ENCODE measurements at places on chromosomes 4 and X. TPM values are rescaled to one million over a fixed set of nuclear protein-coding genes. Genes with fewer than 3 reads are reported as not detected.

The STIM2 gene
- 10.4 TPM for total RNA-seq

DNA sequence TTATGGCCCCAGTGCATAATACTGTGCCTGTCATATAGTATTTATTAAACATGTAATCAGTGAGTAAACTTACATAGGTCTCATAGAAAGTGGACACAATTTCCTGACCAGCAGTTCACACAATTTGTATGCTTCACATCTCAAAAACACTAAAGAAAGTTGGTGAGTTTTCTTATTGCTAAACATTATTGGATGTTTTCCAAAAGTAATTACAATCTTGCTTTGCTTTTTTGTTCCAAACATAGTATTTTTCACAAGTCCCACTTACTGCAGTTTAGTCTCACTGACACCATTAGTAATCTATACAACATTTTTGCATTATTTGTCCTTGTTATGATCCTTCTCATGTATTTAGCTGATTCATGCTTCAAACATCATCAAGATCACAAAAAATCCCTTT, 132.5 kb downstream of the TBCK start:
- no peak for DNase-seq
- no peak overlapping the region for H3K27ac ChIP-seq
- H3K27me3 ChIP-seq = no peaks in the 10 kb centered on the region
- H3K36me3 ChIP-seq = no peaks in the 10 kb centered on the region
- H3K4me1 ChIP-seq = no peaks in the 10 kb centered on the region
- H3K4me3 ChIP-seq = no peak overlapping the region

GRCh38 chr4:55794053-55794452, 25.5 kb upstream of the EXOC1L start:
- H3K27ac ChIP-seq = no peak overlapping the region
- no peaks in the 10 kb centered on the region for H3K4me1 ChIP-seq
- H3K4me3 ChIP-seq = no peak overlapping the region
- no peaks in the 10 kb centered on the region for H3K36me3 ChIP-seq
- no peaks in the 10 kb centered on the region for H3K27me3 ChIP-seq
- no peak for DNase-seq

- no peak overlapping the region for H3K4me3 ChIP-seq
- H3K27me3 ChIP-seq = no peaks in the 10 kb centered on the region
- no peak overlapping the region for H3K27ac ChIP-seq
- no peaks in the 10 kb centered on the region for H3K36me3 ChIP-seq
- DNase-seq = no peak
- peaks cover 10% of the 10 kb centered on the region for H3K4me1 ChIP-seq
Measured at GRCh38 chr4:10120943-10121567, 4.5 kb upstream of the WDR1 start.

DNA sequence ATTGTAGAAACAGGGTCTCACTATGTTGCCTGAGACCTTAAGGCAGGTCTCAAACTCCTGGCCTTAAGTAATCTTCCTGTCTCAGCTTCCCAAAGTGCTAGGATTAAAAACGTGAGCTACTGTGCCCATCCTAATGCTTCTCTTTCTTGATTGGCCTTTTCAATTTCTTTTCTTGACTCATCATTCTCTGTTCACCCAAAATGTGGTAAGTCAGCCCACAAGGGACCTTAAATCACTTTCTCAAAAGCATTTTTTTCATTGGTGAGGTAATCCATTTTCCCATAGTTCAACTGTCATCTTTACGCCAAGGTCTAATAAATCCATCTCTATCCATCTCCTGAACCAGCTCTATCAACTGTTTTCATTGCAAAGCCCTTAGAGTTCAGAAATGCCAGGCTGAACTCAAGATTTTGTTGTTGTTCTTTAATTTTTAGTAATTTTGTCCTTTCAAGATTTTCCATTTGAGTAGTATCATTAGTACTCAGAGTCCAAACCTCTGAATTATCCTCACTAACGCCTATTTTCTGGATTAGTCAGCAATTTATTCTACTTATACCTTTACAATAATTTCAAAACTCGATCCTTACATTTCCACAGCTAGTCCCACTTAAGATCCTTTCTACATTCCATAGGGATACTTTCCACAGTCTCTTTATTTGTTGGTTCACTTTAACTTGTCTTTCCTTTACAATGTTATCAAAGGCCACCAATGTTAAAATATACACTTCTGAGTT, 528.6 kb downstream of the IL15 start:
- H3K4me3 ChIP-seq = no peak overlapping the region
- no peaks in the 10 kb centered on the region for H3K36me3 ChIP-seq
- no peaks in the 10 kb centered on the region for H3K4me1 ChIP-seq
- no peak for DNase-seq
- no peaks in the 10 kb centered on the region for H3K27me3 ChIP-seq

GRCh38 chr4:70948665-70949260, 44.7 kb upstream of the DCK start:
- DNase-seq = no peak
- H3K27me3 ChIP-seq = no peaks in the 10 kb centered on the region
- H3K36me3 ChIP-seq = no peaks in the 10 kb centered on the region
- no peak overlapping the region for H3K4me3 ChIP-seq
- no peaks in the 10 kb centered on the region for H3K4me1 ChIP-seq

The ZIC3 gene
- not detected for total RNA-seq

The MUC7 gene
- total RNA-seq = not detected

DNA sequence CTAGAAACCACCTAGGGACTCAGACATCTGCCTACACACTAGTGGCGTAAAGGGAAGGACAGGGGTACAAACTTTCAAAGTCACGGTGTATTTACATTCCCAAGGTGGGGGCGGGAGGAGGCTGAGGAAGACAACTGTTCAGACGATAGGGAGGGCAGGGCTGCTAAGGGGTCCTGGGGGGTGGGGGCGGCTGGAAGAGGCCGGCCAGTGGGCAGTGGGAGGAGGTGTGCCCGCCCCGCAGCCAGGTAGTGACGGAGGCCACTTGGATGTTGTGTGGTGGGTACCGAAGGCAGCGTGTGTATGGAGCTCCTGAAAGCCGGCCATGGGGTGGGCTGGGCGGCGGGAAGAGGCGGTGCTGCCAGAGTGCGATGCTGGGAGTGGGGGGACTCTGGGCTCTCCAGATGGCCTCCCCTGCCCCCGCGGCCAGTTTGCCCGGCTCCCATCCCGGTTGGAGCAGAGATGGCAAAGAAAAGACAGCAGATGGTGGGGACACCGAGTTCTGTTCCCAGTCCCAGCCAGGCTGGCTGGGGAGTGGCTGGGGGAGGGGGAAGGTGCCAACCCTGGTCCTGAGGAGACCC, 24.2 kb downstream of the L1CAM start:
- H3K27me3 ChIP-seq = no peaks in the 10 kb centered on the region
- no peak overlapping the region for H3K4me3 ChIP-seq
- DNase-seq = no peak
- no peaks in the 10 kb centered on the region for H3K4me1 ChIP-seq

- DNase-seq = no peak
- H3K4me3 ChIP-seq = no peak overlapping the region
- H3K36me3 ChIP-seq = no peaks in the 10 kb centered on the region
- no peak overlapping the region for H3K27ac ChIP-seq
- no peaks in the 10 kb centered on the region for H3K4me1 ChIP-seq
Measured at GRCh38 chr4:31114816-31115215, 394.6 kb downstream of the PCDH7 start.

The ATP8A1 gene
- total RNA-seq = 3.8 TPM

The RBM47 gene
- total RNA-seq = 94.6 TPM

- no peaks in the 10 kb centered on the region for H3K27me3 ChIP-seq
- H3K36me3 ChIP-seq = no peaks in the 10 kb centered on the region
- DNase-seq = no peak
Measured at GRCh38 chr4:71553605-71554004, 214.8 kb downstream of the SLC4A4 start.

The LNX1 gene
- 41.0 TPM for total RNA-seq

DNA sequence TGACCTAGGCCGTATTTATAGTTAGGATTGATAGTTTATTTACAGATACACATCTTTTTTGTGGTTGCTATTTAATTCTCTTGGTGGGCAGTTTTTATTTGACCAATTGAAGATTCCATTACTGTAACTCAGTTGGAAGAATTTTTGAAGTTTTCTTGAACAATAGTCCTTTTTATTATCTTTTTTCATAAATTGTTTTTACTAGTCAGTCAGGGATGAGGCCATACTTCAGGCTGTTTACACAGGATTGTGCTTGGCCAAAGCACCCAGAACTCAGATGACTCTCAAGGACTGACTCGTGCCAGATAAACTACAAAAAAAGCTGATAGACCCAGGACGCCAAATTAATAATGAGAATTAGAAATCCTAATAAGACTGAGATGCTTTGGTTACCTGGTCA, 7.0 kb downstream of the HERC3 start:
- no peaks in the 10 kb centered on the region for H3K36me3 ChIP-seq
- peak overlapping the region; percentile 66 for H3K27ac ChIP-seq
- peaks cover 14% of the 10 kb centered on the region for H3K4me1 ChIP-seq
- H3K27me3 ChIP-seq = no peaks in the 10 kb centered on the region

The GCNA gene
- 3.1 TPM for total RNA-seq

DNA sequence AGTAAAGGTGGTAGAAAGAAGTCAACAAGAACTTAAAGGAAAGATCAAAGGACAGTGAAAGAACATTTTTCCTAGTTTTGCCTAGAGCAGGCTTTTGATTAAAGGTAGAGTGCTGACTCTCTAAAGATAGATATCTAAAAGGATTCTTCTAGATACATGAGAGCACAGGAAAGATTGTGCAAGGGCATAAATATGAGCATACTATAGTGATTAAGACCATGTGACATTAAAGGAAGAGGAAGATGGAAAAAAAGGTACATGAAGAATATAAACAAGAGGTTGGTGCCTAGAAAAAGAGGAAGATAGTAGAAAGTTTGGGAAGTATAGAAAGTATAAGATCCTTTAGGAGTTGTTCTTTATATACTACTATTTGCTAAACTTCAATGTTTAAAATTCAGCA, 26.1 kb upstream of the TET2 start:
- H3K36me3 ChIP-seq = no peaks in the 10 kb centered on the region
- no peaks in the 10 kb centered on the region for H3K4me1 ChIP-seq
- no peak for DNase-seq
- H3K27me3 ChIP-seq = no peaks in the 10 kb centered on the region
- no peak overlapping the region for H3K27ac ChIP-seq

The SOWAHD gene
- 0.38 TPM for total RNA-seq

The TRO gene
- 0.70 TPM for total RNA-seq

The BTK gene
- total RNA-seq = 4.2 TPM

DNA sequence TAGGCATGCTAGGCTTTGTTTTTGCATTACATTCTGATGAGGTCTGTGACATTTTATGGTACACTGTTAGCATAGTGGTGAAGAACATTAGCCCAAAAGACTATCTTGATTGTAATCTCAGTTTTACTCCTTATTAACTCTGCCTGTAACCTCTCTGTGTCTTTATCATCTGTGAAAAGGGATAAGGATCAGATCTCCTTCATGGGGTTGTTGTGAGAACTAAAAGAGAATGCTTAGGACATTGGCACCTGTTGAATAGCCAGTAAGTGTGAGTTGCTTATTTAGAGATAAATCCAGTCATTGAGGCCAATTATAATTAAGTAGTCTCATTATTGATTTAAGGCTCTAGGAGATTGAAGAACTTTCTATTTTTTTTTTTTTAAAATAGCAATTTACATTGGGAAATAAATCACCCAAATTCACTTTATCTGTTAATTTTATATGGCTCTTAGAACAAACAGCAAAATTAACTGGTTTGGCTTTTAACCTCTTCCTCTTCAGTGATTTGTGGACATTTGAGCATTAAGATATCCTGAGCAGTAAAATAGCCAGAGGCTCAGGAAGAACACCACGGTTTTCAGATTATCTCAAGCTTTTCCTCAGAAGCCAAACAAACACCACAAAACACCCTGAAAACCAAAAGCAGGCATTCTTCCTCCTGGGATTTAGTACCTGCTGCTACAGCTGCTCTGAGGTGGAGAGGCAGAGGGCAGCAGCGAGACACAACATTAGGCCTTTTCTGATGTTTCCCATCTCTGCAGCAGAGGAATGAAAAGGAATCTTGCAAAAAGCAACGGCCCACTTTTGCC, 192.9 kb downstream of the ARHGAP10 start:
- no peak for DNase-seq
- H3K4me3 ChIP-seq = no peak overlapping the region
- H3K27me3 ChIP-seq = no peaks in the 10 kb centered on the region
- no peaks in the 10 kb centered on the region for H3K36me3 ChIP-seq
- H3K4me1 ChIP-seq = peaks cover 13% of the 10 kb centered on the region

DNA sequence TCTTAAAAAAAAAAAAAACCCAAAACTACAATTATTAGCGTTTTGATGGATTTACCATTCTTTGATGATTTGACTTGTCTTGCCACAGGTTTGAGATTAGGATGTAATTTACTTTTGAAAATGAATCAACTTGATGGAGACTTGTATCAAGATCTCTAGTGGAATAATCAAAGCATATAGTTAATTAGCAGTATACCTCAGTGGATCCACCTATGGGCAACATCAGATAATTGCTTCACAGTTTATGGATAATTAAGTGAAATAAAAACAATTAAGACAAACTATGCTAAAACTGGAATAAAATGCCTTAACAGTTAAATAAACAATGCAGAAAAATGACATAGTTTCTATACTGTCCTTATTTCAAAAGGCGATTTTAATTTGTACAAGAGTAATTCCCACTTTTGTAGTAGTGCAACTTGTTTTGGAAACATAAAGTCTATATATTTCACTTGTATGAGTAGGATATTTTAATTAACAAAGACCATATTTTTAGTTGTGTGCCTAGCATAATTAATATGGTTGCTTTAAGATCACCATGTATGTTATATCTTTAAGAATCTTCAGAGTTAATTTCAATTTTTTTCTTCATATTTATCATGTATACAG, 4.2 kb downstream of the CPEB2 start:
- H3K27me3 ChIP-seq = no peaks in the 10 kb centered on the region
- DNase-seq = no peak
- H3K4me3 ChIP-seq = peak overlapping the region; percentile 99
- H3K27ac ChIP-seq = peak overlapping the region; percentile 94
- H3K36me3 ChIP-seq = no peaks in the 10 kb centered on the region

The C4orf50 gene
- 0.04 TPM for total RNA-seq

GRCh38 chrX:1525583-1526355, 11.2 kb downstream of the P2RY8 start:
- no peaks in the 10 kb centered on the region for H3K4me1 ChIP-seq
- no peak overlapping the region for H3K27ac ChIP-seq
- no peak for DNase-seq

- DNase-seq = no peak
- no peak overlapping the region for H3K4me3 ChIP-seq
- H3K36me3 ChIP-seq = peaks cover 13% of the 10 kb centered on the region
- no peaks in the 10 kb centered on the region for H3K4me1 ChIP-seq
- no peak overlapping the region for H3K27ac ChIP-seq
Measured at GRCh38 chrX:44974451-44974850, 101.5 kb downstream of the KDM6A start.

DNA sequence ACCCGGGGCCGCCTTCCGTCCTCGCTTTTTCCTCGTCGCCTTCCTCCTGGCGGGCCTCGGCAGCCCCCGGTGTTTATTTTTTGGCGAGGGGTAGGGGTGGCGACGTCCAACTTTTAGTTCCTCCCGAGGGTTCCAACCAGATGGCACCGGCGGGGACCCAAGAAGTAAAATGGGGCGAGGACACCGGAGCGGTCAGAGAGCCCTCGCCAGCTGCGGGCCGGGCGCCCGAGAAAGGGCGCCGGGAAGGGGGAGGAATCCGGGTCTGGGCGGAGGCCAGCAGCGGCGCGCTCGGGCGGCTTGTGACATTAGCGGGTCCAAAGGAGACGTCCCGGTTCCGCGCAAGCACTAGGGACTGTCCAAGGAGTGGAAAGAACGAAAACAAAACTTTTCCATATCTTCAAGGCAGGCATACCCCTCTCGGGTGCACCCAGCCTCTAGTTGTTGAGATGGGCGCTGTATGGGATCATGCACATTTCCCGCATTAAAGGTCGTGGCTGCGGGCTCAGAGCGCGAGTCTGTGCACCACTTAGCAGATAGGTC, 691 bp upstream of the USP46 start:
- H3K36me3 ChIP-seq = no peaks in the 10 kb centered on the region
- peak overlapping the region; percentile 91 for H3K27ac ChIP-seq
- peak overlapping the region; percentile 64 for H3K4me3 ChIP-seq
- H3K4me1 ChIP-seq = peaks cover 20% of the 10 kb centered on the region
